ENCODE measurements at places on chromosomes 4 and X.

GRCh38 chrX:19243431-19243830 is 100.3 kb upstream of the PDHA1 start:
- no peak for DNase-seq

DNA sequence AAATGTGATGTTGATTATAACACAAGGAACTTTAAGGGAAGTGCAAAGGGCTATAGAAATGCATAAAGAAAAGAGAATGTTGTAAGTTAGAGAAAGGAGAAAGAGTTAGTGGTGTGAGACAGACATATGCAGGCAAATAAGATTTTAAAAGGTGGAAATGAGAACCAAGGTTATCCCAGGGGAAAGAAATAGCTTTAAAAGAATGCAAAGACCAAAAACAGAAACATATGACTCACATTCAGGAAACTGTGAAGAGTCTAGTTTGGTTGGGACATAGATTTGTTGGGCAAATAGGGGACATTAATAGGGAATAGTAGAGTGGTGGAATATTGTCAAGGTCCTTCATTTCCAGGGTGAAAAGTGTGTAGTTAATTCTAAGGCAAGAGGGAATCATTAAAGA is 52.4 kb downstream of the MAPK10 start:
- DNase-seq, result peak; percentile 40

DNA sequence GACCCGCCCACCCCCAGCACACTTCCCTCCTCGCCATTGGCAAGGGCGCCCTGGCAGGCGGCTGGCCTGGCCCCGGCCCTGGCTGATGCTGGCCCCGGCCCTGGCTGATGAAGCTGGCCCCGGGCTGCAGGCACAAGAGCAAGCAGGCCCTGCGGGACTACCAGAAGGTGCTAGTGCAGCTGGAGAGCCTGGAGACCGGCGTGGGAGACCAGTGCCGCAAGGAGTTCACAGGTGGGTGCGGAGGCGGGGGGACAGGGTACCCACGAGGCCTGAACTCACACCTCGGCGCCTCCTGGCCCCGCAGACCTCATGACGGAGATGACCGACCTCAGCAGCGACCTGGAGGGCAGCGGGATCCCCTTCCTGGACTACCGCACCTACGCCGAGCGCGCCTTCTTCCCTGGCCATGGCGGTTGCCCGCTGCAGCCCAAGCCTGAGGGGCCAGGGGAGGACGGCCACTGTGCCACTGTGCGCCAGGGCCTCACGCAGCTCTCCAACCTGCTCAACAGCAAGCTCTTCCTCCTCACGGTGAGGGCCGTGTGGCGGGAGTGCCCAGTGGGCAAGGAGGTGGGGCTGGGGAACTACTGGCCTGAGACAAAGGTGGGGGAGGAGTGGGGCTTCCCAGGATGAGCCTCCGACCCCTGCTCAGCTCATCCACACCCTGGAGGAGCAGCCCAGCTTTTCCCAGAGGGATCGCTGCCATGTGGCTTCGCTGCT is 6.1 kb upstream of the SRPK3 start:
- DNase-seq, result no peak

DNA sequence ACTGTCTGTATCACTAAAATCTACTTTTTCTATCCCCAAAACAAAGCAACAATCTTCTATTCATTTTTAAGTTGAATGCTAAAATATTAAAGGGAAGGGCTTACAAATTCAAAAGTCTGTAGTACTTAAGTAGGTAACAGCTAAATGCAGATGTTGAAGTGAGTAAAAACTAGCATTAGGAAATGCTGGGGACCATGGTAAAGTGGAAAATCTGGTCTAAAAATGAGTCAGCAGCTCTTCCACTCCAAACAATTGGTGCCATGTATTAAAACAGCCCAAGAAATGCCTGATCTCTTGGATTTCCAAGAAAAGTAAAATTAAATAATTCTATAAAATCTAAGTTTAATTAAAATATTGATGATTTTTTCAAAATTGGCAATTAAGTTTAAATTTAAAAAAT is 73.3 kb upstream of the PPP3CA start:
- DNase-seq, result no peak

DNA sequence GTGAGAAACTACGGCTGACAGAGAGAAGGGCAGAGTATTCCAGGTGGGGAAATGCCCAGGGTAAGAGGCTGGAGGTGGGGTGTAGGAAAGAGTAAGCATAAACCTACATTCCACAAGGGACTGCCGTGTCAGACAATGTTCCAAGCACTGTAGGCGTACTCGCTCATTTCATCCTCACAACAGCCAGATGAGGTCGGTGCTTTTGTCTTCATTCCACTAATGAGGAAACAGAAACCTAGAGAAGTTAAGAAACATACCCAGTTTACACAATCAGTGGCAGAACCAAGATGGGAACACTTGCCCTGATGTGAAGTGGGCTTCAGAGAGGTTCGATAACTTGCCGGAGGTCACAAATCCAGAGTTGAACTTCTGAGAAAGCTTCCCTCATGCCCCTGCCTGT is 4.6 kb downstream of the SASH3 start:
- DNase-seq, result no peak

DNA sequence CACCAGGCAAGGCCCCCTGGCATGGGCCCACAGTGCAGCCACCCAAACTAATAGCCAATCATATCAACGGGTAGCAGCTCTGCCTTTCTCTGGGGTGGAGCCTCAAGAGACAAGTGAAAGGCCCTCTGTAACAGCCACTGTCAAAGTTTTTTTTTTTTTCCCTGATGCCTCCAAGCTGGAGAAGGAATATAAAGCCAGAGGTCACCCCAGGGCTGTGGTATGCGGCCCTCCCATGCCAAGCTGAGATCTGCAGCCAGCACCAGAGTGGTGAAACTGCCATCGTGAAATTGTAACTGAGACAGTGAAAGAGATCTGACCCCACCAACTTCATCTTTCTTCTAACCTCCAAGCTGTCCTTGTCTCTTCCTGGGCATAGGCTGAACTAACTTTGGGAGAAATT is 407.0 kb downstream of the KLHL4 start:
- no peak for DNase-seq

- DNase-seq, result peak; percentile 39
Observed at GRCh38 chrX:109934434-109934833, 68.5 kb upstream of the TMEM164 start.

DNA sequence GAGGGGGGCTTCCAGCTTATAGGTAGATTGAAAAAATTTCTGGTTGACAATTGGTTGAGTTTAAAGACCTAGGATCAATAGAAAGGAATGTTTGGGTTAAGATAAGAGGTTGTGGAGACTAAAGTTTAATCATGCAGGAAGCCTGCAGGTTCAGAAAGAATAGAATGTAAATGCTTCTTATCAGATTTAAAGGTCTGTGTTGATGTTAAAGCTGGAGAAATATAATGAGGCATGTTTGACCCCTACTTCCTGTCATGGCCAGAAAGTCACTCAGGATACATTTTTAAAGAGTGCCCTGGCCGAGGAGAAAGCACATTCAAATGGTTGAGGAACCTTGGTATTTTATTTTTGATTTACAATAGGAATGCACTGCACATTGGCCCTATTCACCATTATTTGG is 3.9 kb upstream of the RRAGB start:
- DNase-seq, result peak; percentile 66

- peak; percentile 89 for DNase-seq
Observed at GRCh38 chr4:76301068-76301774, 5.3 kb upstream of the STBD1 start.

DNA sequence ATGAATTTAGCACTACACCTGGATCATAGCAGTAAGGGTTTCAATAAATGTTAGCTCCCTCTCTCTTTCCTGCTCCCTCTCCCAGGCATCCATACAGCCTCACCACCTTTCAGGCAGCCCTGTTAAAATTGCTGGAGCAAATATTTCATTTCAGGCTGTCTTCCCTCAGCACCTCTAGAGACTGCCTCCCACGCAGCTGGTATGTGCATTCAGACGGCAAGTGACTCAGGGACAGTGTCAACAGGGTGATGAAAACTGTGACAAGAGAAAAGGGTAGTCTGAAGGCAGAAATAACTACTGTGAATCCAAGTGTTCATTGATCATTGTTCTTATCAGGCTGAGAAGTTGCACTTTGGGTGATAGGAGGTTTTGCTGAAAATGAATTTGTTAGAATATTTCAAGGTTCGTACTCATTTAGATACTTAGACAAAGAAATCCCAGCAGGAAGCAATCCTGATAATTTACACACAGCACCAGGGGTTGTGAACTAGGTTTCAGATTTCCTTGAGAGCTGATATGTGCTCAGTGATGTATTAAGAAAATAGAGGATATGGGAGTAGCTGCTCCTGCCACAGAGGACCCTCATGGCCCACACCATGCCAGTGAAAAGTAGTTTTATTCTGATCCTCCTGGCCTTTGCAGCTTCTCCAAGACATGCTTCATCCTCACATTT is 424.2 kb downstream of the FGF13 start:
- no peak for DNase-seq

DNA sequence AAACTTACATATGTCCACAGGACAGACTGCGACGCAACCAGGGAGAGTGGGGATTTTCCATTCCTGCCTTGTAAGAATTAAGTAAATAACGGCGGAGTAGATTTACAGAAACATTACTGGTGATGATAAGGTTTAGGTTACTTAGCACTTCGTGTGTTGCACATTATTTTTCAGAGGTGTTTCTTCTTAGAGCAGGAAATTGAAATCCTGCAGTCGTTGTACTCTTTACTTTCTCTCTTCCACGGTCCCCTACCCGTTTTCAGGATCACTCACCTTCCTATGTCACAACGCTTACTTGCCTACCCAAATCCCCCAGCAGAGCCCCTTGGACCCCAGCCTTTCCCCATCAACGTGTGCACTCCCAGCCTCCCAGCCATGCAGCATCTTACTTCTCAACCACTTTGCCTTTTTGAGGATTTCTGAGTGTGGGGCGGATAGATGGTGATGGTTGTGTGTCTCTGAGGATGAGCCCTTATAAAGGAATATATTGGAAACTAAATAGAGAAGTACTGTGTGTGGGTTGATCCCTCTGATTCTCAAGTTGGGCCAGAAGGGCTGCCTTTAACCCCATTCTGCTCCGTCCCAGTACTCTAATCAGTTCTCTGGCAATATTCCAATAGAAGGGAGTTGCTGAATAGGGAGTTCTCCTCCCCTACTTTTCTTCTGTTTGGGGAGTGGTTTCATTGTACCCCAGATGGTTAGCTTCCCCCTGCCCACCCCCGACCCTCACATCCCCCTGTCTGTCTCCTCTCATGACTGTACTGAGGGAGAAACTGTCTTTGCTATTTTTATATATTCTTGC is 1.6 kb downstream of the MID2 start:
- DNase-seq, result no peak

DNA sequence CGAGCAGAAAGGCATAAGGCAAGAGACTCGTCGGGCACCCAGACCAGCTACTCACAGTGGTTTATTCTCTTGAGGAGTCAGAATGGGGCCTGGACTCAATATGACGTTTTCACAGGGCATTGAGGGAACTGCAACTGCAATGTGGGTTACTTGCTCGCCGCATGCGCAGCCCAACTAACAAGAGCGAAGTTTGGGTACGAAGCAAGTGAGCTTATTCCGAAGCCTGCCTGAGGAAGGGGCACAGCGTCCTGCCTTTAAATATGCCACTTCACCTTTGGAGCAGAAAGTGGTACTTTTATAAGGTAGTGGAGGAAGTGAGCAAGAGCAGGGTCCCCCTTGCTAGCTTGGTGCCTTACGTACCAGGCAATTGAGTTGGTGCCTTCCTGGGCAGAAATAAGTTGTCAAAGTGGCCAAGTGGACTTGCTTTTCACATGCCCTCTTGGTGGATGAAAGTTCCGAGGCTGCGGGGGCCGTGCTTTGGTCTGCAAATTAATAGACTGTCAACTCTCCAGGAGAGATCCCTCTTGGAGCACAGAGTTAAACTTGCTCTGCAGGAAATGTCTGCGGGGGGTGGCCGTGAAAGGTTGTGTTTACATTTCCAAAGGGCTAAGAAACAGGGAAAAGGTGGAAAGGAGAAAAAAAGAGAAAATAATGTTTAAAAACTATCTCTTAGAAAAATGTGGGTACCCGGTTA is 480.4 kb downstream of the TRIML1 start:
- DNase-seq, result no peak

GRCh38 chrX:18889346-18890048 is 94.4 kb downstream of the PHKA2 start:
- DNase-seq, result no peak

DNA sequence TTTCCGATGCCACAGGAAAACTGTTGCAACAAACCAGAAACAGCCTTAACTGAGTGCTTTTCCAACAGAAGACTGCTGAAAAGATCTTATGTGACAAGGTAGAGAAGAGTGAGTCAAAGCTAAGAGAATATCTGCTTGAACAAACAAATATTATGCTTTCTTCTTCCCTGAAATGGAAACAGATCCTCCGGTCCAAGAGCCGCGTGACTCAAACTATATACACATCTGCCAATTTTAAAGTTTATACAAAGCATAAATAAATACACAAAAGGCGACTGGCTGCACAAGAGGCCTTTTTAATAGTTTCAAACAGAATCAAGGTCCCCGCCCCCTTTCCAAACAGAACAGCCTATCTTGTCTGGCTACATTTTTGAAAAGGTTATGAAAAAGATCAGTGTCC is 329.7 kb upstream of the F9 start:
- peak; percentile 84 for DNase-seq

- DNase-seq, result no peak
Observed at GRCh38 chr4:106039796-106040195, 144.5 kb downstream of the NPNT start.

- DNase-seq, result no peak
Observed at GRCh38 chrX:48573690-48574269, 504 bp upstream of the RBM3 start.

- peak; percentile 79 for DNase-seq
Observed at GRCh38 chr4:6909113-6909969, at the start of gene TBC1D14. Gene TBC1D14 (plus strand): TSS chr4:6909826. CDS start chr4:6923390, 13,564 bp downstream.

DNA sequence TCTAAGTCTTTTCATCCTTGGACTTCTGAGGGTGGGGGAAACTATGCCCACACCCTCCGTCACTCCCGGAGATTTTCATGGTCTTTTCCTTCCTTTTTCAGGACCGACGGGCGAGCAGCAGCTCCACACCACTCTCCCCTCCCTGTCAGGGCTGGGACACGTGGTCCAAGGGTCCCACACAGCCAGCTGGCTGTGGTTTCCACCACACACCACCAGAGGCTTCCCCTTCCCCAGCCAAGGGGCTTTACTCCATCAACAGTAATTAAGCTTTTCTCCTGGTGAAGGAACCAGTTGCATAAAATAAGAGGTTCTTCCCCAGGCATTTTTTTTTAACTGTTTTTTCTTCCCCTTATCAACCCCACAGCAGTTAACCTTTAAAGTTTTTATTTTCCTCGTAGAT is 453.9 kb downstream of the GPAT3 start:
- DNase-seq, result no peak

DNA sequence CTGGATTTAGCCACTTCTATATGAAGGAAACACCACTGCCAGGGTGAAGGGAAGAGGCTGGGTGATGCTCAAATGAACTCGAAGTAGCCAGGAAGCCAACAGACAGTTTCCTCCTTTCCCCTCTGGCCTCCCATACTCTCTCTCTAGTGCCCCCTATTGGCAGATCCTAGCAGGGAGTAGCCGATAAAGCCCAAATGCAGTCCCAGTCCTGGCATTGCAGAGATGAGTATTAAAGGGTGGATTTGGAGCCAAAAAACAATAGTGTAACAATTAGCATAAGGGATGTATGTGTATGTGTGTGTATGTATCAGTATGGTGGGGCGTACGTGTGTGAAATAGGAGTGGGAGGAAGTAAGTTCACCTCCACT is 213.8 kb upstream of the LDB2 start:
- peak; percentile 65 for DNase-seq

- DNase-seq, result no peak
Observed at GRCh38 chr4:146638333-146638785, 334 bp upstream of the POU4F2 start.

- DNase-seq, result peak; percentile 11
Observed at GRCh38 chrX:34584781-34585180, 72.3 kb downstream of the TMEM47 start.

- no peak for DNase-seq
Observed at GRCh38 chrX:67524950-67525691, 18.7 kb upstream of the AR start.

- DNase-seq, result no peak
Observed at GRCh38 chr4:17647927-17648326, 33.5 kb downstream of the MED28 start.
